ENCODE measurements at places on chromosomes 1 and 21.

GRCh38 chr1:113579256-113580018 is 179.8 kb downstream of the PHTF1 start:
- DNase-seq, result no peak

- peak; percentile 76 for DNase-seq
Observed at GRCh38 chr1:66503841-66504470, 30.0 kb upstream of the SGIP1 start.

DNA sequence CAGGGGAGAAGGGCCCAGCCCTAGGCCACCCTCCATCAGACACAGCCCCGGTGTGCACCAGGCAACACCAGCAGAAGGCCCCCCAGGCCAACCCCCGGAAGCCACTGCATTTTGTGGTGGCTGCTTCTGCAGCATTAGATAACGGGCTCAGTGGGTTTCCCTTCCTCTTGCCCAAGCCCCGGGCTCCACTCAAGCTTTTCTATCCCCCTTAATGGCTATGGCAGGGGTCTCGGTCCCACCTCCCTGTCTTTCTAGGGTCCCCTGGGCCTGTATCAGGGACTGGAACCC is 18.9 kb downstream of the C1orf174 start:
- DNase-seq, result peak; percentile 87

GRCh38 chr1:236762410-236762809 is 32.7 kb upstream of the MTR start:
- peak; percentile 36 for DNase-seq

DNA sequence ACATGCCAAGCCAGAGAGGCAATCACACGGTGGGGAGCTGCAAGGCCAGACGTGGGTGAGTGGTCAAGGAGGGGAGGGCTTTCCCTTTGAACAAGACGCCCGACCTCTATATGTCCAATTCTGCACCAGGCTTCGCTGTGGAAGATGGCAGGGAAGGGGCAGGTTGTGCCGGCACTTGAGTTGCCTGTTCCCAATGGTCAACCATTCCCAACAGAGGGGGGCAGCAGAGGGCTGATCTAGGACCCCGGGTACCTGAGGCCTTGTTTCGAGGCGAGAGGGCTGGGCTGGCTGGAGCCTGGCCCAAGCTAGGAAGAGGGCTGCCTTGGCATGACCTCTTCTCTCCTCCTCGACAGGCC is 64.9 kb downstream of the TMEM53 start:
- peak; percentile 78 for DNase-seq

- DNase-seq, result peak; percentile 20
Observed at GRCh38 chr1:221777431-221778072, 35.7 kb upstream of the DUSP10 start.

DNA sequence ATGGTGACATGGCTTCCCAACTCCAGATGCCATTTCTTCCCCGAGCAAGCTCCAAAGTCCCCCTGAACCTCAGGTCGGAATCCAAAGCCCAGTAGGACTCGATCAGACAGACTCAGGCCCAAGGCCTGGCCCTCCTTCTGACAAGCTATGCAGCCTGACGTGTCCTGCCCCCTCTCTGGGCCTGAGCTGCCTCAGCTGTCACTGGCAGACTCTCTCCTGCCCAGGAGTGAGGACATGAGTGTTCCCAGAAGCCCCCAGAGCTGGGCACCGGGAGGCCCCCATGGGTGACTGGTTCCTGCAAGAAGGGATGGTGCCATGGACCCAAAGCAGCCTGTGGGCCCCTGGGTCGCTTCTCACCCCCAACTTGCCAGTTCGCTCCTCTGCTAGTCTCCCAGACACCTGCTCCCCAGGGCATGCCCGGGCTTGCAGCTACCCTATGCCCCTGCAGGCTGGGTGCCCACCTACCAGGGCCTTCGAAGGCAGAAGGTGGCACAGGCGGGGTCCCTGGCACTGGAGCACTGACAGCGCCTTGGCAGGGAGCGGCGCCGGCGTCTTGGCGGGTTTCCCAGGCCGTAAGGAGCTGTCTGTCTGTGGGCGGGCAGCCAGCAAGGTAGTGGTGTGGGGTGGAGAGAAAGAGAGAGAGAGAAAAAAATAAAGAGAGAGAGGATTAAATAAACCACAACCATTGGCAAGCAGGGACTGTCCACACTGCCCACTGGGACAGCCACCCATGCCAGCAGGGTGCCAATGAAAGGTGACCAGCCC is 2.3 kb downstream of the EDN2 start:
- DNase-seq, result peak; percentile 53

DNA sequence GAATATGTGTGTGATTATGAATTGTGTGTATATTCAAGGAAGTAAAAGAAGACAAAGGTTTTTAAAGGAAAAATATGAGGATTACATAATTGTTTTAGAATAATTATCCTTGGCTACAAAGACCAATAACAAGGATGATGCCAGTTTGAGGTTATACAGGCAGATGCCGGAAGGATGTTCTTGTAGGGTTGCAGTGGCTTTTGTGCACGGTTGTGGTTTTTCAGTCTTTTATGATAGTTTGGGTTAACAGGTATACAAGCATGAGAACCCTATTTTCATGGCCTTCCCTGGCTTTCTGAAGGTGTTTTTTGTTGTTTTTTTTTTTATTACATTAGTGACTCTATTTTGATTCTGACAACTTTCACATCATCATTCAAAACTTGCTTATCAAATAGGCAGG is 4.9 kb downstream of the CR2 start:
- DNase-seq, result no peak

- no peak for DNase-seq
Observed at GRCh38 chr1:94836891-94837290, 16.7 kb downstream of the SLC44A3 start.

- DNase-seq, result peak; percentile 75
Observed at GRCh38 chr1:100543640-100544039, 5.7 kb downstream of the GPR88 start.

DNA sequence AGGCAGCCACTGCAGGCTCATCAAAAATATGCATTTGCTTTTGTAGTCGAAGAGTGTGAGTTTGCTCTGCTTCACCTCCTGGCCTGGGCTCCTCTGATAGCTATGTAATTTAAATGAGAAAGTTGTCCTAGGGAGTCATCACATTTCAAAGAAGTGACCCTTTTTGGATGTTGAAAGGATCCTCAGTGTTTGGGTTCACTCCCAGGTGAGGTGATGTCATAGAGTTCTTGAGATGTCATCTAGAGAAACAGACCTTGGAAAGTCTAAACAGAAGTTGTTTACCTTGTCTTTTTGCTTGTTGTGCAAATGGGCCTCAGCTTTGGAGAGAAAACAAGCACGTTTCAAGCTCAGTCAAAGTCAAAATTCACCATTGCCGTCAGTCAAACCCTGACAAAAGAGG is 92.0 kb upstream of the BARHL2 start:
- DNase-seq, result no peak

GRCh38 chr1:98177751-98178150 is 256.9 kb upstream of the DPYD start:
- no peak for DNase-seq

GRCh38 chr1:36906555-36906954 is 127.8 kb downstream of the GRIK3 start:
- no peak for DNase-seq

DNA sequence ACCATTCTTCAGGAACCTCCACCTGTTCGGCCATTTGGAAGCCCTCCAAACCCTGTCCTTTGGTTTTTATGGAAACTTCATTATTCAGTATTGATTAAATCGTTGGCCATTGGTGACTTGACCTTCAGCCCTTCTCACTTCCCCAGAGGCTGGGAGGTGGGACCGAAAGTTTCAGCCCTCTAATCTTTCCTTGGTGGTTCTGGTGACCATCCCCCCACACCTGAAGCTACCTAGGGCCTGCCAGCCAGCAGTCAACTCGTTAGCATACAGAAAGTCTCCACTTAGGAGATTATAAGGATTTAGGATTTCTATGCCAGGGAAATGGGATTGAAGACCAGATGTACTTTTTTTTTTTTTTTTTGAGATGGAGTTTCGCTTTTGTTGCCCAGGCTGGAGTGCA is 6.7 kb downstream of the DHX9 start:
- DNase-seq, result no peak

DNA sequence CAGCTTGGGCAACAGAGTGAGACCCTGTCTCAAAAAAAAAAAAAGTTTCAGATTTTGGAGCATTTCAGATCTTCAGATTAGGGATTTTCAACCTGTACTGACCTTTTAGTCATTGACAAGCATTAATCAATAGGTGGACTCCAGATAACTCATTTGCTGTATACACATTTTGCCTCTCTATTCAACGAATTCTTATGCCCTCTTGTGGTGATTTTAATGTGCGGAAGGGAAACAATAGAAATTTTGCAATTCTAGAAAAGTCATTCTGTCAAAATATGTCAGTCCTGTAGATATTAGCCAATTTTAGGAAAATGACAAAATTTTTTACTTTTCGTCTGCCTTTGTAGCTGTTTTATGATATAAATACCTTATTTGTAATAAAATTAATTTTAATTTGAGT is 11.6 kb upstream of the OR2G2 start:
- peak; percentile 84 for DNase-seq

DNA sequence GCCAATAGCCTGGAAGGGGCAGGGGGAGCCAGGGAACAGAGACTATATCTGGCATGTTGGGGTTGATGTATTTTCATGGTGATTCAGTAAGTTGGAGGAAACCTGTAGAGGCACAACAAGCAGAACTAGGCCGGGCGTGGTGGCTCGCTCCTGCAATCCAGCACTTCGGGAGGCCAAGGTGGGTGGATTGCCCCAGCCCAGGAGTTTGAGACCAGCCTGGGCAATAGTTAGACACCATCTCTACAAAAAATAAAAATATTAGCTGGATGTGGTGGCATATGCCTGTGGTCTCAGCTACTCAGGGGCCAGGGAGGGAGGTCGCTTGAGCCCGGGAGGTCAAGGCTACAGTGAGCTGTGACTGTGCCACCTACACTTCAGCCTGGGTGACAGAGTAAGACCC is 10.1 kb upstream of the PTCH2 start:
- no peak for DNase-seq

GRCh38 chr1:206001476-206001888 is 1.7 kb downstream of the RAB7B start:
- peak; percentile 69 for DNase-seq

- DNase-seq, result no peak
Observed at GRCh38 chr1:229699613-229700267, 73.7 kb downstream of the URB2 start.

DNA sequence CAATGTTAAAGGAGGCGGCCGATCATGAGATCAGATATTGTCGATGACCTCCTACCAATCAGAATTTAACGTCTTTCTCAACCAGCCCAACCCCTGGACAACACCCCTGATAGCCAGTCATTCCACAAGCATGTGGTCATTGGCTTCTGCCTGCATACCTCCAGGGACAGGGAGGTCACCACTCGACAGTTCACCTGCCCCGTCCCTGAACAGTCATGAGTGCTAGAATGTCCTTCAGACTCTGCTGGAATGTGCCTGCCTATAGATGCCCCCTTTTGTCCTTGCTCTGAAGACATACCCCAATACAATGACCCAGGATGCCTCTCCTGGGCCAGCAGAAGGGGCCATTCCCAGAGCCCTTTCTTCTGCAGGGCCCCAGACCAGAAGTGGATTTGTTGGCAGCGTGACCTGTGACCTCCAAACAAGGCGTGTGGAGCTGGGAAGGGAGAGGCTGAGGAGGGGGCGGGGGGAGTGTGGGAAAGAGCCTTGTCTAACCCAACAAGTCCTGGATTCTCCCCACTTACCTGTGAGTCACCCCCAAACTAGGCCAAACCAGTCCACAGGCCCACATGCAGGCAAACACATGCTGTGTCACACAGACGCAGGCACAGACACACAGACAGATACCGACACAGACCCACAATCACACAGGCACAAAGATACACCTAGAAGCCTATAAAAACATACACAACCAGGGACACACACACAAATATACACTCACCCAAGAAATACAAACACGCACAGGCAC is 2.2 kb downstream of the CRYBG2 start:
- no peak for DNase-seq

GRCh38 chr1:169608226-169608625 is 21.7 kb downstream of the SELP start:
- no peak for DNase-seq

DNA sequence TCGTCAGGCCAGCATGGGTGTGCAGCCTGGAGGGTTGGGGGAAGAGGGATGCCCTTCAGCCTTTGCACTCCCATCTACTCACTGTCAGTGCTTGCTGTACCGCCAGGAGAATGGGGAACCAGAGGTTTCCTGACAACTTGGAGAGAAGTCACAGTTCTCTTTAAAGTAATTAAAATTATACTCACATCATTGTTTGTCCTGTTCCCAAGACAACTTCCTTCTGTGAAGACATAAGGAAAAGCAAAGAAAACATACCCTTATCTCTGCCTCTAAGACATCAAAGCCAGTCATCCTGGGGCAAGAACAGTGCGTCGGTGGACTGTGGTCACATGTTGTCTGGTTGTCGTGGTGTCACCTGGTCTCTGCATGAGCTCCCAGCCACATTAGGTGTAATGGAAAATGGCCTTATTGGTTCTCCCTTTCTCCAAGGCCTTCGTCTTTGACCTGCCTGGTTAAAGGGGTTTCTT is 17.6 kb downstream of the TRAF5 start:
- no peak for DNase-seq

- no peak for DNase-seq
Observed at GRCh38 chr1:61626816-61627215, 98.1 kb downstream of the TM2D1 start.

DNA sequence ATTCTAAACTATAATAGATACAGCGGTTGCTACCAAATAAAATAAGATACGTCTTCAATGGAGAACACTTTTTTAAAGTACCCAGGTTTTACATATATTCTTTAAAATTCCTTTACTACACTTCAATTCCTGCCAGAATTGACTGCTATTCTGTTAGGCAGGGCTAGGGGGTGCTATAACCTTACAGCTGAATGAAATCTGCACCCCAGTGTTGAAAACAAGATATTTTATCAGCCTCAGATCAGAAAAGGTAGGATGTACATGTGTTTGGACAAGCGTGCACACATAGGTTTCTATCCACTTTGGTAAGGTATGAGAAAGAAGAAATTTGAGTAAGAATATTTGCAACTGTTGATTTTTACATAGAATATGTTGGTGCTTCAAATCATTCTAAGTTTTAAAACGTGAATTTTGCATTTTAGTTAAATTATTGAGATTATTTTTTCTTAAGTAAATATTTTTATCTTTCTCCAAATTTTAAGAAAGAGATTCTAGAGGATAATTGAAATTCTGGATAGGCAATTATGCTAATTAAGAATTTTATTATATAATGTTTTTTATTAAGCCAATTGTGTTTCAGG is 490.8 kb upstream of the ADGRL4 start:
- peak; percentile 56 for DNase-seq

- DNase-seq, result no peak
Observed at GRCh38 chr1:209552406-209553264, 30.9 kb upstream of the CAMK1G start.

DNA sequence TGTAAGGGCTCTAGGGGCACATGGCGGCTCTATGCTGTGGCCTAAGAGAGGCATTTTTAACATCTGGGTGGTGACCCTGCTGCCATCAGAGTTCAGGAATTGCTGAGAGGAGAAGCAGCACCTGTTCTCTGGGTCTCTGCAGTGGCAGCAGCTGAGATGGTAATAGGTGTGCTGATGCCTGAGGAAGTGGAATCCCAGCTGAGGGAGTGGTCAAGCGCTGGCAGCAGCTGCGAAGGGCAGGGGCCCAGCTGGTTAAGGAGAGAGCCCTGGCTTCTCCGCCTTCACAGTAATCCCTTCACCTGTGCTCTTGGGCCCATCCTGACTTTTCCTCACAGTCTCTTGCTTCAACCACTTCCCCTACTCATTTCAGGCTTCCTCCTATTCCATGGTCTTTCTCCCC is 39.8 kb downstream of the GJA5 start:
- DNase-seq, result no peak

Measured in hematopoietic multipotent progenitor cell treated with erythropoietin and hydrocortisone succinate and interleukin-3 and kit ligand, for 6 days (in vitro differentiated cells).